ENCODE measurements at places on chromosomes 2 and 18.

GRCh38 chr2:127398239-127398590 is 10.4 kb upstream of the MAP3K2 start:
- peak; percentile 76 for DNase-seq

GRCh38 chr2:37168217-37168981 is 11.6 kb upstream of the EIF2AK2 start:
- DNase-seq: peak; percentile 54

DNA sequence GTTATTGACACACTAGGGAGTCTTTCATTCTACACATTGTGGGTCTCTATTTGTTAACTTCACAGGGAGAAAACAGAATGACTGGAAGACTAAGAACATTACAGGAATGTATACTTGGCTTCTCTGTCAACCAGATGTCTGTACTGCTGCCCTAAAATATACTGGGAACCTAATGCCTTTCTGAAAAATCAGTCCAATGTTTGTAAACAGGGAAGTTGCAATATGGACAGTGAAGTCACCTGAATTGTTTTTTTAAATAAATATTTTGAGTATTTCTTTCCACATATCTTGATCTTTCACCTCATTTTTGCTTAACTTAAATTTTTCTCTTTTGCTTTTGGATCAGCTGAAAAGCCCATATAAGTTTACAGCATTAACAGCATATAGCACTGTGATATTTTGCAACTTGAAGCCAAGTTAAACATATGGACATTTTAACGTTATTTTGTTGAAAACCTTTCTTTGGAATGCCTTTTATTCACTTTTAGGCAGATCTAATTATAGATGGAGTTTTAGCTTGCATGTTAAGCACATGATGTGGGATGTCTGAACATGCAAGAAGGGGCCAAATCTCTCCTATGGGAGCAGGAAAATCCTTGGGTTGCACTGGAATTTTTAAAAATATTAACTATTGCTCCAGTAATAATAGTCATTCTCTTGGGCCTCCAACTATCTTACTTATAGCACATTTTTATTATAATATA is 137.7 kb upstream of the TWIST2 start:
- no peak for DNase-seq

GRCh38 chr2:112182581-112183034 is 44.4 kb downstream of the FBLN7 start:
- no peak for DNase-seq

DNA sequence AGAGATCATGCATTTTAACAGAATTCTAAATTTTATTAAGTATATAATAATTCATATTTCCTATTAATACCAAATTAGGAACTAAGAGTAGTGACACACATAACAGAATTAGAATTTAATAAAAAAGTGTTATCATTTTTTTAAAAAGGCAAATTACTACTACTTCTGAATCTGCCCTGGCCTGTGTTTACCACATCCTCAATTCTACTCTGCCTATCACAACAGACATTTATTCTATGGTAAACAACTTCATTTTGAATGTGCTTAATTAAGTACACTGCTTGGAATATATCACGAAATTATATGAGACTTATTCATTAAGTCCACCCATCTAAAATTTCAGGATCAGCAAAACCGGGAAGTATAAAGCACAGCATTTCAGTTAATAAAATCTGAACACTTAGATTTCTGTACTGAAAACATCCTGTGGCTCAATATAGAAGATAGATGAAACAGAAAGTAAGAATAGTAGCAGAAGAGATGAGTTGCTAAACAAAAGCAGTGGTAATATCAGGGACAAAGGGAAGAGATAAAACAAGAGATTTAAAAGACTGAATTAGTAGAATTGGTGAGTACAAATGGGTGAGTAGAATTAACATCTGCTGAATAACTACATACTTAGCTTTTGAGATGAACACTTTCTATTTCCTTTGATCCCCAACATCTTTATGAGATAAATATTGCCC is 3.7 kb downstream of the SMC6 start:
- no peak for DNase-seq

DNA sequence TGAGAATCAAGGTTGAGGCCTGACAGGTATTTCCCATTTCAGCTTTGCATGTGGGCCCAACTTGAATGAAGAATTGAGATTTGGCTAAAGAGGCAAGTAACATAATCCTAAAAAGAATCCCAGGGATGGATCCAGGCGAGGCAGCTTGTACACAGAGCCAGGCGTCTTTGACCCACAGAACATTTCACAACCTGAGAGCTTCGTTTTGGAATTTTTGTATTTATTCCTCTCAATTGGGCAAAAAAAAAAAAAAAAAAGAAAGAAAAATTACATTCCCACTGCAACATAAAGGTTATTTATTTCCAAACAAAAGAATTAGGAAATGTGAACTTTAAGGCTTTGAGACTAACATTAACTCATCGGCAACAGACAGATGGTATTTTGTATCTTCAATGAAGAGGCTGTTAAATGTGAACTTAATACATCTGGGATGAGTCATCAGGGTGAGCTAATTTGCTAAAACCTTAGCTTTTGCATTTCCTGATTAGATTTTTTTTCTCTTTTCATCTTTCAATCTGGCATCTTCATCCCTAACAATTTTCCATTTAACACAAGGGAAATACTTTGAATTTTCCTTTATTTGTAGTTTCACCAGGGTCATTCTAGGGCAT is 478.5 kb upstream of the TNP1 start:
- DNase-seq: no peak

- no peak for DNase-seq
Observed at GRCh38 chr2:85692039-85692645, 2.0 kb upstream of the GNLY start.

GRCh38 chr2:67453310-67453709 is 56.2 kb downstream of the ETAA1 start:
- DNase-seq: no peak

- peak; percentile 57 for DNase-seq
Observed at GRCh38 chr2:84865181-84865783, 15.6 kb downstream of the TRABD2A start.

GRCh38 chr2:41910126-41910525 is 137.7 kb upstream of the PKDCC start:
- no peak for DNase-seq

DNA sequence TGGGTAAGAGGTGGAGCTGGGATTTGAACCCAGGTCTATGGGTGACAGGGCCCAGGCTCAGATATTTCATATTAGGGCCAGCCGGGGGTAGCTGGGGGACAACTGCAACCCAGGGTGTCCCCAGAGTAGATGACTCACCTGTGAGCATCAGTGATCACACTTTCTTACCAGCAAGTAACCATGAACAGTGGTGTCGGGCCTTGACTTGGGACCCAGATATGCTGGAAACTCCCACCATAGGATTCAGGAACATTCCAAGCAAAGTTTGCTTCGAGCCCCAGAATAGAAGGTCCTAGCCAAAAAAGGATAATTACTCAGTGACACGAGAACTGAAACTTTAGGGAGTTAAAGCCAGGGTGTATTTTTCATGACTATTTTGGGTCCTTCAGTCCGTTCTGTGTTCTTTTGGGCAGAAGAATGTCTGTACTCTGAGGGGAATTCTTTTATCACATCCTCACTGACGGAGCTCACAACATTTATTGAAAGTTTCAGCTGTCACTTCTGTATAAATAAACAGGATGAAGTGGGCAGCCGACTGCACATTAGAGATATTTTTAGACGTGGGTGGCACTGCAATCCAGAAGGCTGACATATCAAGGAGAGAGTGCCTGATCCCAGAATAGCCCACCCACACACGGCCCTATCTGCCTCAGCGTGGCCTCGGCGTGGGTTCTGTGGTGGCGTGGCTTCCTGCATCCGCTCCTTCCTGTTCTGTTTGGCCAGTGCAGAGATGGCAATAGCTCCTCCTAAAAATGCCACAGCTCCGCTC is 45.6 kb downstream of the RAMP1 start:
- peak; percentile 9 for DNase-seq

DNA sequence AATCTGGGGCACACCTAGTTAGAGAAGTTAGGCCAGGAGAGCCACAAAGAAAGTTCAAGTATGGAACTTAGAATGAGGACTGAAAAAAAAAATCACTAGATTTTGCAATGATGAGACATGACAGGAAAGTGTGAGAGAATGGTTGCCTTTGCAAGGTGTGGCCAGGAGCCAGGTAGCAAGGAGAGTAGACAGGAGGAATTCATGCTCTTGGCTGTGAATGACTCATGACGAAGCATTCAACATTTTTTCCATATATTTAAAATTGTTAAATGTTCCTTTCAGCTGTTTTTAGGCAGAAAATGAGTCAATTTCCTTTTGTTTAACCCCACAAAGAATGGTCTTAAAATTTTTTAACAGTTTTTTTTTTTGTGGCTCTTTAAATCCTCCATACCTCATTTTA is 636.9 kb downstream of the PLCL1 start:
- no peak for DNase-seq

DNA sequence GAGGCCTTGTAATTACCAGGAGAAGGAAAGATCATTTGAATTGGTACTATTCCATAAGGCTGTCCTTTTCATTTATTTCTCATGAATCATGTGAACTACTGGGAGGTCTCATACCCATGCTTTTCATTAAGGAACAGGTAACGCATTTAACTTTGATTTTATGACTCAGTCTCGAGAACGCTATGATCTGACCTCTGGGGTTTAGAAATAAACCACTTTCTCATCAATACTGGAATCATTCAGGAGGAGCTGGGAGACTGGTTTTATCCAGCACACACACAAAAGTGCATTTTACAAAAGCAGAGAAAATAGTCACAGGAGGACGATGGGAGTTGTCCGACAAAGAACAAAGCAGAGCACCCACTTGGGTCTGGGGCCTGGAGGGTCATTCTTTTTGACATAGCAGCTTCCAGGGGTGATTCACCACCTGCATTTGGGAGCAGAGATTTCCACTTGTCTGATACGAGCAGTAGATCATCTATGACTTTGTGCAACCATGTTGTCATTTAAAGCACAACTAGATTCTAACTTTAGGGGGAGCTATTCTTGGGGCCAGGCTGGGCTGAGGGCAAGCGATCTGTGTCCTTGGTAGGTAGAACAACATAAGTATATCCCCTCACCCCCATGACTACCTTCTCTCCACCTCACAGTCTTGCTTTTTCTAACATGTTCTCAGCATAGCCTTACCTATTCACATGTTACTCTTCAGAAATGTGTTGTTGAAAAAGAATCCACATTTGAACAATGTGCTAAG is 95.9 kb upstream of the SCG2 start:
- no peak for DNase-seq

GRCh38 chr2:8501061-8501720 is 180.7 kb upstream of the ID2 start:
- no peak for DNase-seq

- no peak for DNase-seq
Observed at GRCh38 chr18:59915606-59916005, 15.8 kb downstream of the PMAIP1 start.

DNA sequence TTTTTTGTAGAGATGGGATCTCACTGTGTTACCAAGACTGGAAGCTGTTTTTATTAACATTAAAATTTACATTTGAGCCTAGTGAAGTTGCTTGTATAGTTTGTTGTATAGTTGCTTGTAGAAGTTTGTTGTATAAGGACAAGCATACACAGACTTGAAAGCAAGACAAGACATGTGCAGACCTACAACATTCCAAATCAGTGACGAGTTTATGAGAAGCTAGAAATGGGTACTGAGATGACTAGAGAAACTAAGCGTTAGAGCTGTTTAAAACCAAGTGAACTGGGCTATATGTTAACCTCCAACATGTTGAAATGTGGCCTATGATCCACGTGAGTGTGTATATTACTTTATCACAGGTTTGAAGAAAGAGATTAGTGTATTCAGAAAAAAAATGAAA is 39.1 kb downstream of the ABCB11 start:
- DNase-seq: no peak

GRCh38 chr2:196278491-196278911 is 107.1 kb upstream of the STK17B start:
- DNase-seq: no peak

- no peak for DNase-seq
Observed at GRCh38 chr18:25334588-25334987, 17.4 kb downstream of the ZNF521 start.

DNA sequence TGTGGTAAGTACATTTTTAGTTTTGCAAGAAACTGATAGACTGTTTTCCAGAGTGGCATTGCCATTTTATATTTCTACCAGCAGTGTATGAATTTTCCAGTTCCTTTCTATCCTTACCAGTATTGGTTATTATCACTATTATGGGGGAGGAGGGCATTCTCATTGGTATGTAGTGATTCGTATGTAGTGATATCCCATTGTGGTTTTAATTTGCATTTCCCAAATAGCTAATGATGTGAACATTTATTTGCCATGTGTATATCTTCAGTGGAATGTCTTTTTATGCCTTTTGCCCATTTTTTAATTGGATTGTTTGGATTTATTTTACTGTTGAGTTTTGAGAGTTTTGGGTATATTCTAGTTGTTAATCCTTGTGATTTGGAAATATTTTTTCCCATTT is 16.9 kb downstream of the EIF5B start:
- DNase-seq: no peak

GRCh38 chr2:116269040-116269439 is 1545.5 kb upstream of the DDX18 start:
- no peak for DNase-seq

DNA sequence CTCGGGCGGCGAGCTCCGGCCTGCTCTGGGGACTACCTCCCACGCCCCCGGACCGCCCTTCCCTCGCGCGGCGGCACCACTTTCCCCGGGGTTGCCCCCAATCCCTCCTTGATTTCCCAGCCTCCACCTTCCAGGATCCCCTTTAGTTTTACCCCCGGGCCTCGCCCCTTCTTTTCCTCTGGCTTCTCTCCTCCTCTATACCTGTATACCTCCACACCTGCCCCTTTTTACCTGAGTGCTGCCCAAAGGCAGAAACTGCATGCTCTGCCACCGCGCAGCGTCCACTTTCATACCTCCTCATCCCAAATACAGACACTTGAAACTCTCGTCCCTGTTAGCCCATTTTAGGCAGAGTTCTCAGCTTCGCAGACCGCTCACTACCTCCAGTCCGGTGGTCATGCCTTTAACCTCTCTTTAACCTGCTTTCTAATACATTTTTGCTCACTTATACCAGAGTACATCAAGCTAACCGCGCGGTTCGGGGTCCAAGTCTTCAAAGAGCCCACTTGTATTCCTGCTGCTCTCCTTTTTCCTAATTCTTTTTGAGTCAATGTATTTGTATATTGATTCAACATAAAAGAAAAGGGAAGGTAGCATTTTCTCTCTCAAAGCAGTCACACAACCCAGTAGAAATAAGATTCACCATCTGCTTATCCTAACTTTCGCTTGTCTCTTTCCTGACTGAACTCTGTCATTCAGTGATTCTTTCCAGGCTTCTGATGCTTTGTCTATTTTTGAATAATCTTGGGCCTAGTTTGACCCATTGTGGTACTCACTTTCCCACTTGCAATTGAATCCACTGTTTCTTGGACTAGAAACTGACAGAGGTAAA is 901 bp downstream of the SPOPL start:
- no peak for DNase-seq

GRCh38 chr2:31038385-31038784 is 99.9 kb downstream of the GALNT14 start:
- DNase-seq: no peak

DNA sequence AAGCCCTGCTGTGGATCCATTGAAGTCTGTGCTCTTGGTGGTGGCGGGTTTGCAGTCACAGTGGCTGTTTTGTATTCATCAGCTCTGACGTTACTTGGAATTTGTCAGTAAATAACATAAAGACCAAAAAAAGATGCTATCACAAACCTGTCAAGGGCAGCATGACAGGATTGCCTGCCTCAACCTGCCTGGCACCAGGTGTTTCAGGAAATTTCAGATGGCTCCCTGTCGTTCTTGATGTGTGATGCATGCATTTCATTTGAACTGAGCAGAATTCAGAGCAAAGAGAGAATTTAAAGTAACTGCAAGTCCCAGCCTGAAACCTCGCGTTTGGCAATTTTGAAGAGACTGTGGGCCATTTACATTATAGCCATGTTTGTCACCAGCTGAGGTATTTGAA is 50.3 kb upstream of the EPC2 start:
- DNase-seq: no peak

Measured in activated CD4-positive, alpha-beta T cell treated with anti-CD3 and anti-CD28 coated beads, Interleukin-2, Interleukin-4, amounts not matched to agents 100 ng/mL and 50 ng/mL, durations not matched to agents 16 hours and 8 hours (primary cell).